ENCODE measurements at places on chromosomes 2 and 18.

- peak; percentile 49 for DNase-seq
These were observed 529.8 kb upstream of the VRK2 start for GRCh38 chr2:57516698-57517340.

GRCh38 chr18:2412996-2413751 lies 158.1 kb downstream of the METTL4 start:
- DNase-seq, result no peak

DNA sequence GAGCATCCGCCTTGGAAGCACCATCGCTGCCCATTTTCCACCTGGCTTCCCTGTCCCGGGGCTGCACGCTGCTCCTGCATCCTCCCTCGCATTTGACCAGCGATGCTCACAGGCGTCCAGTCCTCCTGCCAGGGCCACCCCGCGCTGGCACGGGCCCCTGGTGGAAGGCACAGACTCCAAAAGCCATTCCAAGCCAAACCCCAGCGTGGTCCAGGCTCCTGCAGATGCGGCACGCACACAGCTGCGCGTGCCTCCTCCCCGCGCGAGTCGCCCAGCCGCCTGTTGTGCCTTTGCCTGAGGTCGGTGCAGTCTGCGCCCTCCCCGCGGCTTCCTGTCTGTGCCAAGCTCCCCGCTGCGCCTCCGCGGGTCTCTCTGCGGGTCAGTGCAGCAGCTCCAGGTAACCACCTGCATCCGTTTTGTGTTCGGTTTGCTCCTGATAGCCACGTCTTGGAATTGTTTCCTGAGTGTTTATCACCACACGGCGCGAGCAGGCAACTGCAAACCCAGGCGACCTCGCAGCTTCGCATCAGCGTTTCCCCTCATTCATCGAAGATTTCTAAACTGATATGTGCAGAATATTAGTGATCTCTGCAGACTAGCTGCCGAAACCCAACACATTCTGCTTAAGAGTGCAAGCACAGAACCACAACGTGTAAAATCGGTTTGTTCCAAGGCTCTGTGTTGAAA lies 65.2 kb upstream of the SALL3 start:
- peak; percentile 41 for DNase-seq

GRCh38 chr2:138779406-138779780 lies 797 bp downstream of the NXPH2 start:
- no peak for DNase-seq

- no peak for DNase-seq
These were observed 67.7 kb upstream of the NEDD4L start for GRCh38 chr18:57976230-57976773.

- no peak for DNase-seq
These were observed 53.6 kb downstream of the TMEM178A start for GRCh38 chr2:39719317-39719716.

DNA sequence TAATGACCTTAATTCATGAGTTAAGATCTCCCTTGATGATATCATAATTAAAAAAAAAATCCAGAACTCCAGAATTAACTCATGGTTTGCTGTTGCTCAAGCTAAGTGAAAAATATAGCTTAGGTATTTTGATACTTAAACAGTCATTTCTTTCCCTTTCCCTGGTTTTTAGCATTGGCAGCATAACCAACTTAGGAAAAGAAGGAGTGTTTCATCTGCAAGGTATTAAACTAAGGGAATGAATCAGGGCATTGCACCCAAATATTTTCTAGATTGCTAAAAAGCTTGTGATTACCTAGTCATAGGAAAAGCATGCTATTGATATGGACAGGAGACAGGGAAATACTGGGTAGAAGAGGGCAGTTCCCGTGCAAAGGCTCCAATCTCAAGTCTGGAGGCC lies 207.2 kb downstream of the LRP1B start:
- DNase-seq, result no peak

DNA sequence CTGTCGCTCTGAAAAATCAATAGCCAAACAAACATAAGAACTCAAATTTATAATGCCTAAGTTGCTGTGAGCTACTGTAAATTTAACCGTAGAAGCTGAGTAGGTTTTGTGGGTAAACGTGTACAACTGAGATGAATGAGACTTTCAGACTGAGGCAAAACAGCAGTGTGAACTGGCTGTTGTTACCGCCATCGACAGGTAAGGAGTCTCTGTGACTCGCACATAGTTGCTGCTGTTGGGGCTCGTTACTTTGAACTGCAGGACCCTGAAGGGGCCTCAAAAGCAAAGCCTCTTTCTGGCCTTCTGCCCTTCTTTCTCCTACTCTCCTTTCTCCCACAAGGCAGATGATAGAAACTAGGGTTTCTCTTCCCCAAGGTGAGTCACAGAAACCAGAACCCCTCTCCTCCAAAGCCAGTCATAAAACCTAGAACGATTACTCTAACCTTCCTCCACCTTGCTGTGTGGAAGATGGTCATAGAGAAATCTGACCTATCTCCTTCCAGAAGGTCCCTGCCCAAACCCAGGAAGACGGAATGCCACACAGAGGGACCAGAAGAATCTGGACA lies 101.2 kb downstream of the DLGAP1 start:
- no peak for DNase-seq

DNA sequence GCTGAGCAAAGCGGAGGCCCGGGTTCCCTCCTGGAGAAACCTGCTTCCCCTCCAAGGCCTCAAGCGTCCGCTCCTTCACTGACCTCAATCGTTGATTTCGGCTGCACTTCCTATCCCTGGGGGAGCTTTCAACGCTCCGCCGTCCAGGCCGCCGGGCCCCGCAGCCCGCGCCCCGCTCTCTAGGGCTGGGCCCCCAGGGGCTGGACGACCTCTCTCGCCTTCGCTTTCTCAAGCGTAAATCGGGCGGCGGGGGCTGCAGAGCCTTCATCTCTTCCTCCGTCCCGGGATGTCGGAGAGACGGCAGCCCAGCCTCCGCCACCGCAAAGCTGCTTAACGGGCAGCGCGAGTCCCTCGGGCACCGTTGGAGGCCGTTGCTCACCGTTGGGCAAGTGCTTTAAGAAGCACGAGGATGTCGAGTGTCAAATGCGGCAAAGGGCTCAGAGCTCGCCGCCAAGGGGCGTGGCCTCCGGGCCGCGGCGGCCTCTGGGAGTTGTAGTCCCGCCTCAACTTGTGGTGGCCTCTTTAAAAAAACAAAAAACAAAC lies 8.5 kb downstream of the HES6 start:
- DNase-seq, result peak; percentile 17

GRCh38 chr18:46250084-46250811 lies 146.1 kb downstream of the HAUS1 start:
- DNase-seq, result peak; percentile 80

DNA sequence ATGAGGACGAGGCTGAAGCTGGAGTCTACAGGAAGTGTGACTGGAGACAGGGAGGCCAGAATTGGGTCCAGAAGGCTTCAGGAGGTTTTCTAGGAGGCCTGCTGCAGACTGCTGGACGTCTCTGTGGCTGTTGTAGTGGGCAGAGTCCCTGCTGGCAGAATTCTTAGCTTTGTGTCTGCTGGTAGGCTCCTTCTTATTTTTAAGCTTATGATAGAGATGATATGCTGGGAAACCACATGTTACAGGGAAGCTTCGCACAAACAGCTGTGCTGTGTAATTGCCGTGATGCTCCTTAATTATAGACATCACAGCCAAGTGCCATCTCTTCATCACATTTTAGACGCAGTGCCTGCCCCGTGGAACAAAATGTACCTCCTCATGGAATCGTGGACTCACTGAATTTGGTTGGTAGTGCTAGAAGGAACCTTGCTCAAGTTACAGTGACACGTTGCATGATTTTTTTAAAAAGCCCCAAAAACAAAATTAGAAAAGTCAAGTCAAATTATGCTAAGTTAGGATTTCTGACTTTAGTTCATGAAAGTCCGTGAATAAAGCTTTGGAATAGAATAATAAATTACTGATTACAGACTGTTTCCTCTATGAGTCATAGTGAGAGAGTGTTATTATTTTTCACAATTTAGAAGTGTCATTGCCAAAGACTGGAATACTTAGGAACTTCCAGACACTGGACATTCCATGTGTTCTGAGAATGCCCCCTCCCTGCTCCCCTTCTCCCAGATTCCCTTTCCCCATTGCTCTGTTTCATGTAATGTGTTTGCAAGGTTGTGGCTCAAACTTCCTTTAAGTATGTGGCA lies 144.1 kb downstream of the FHOD3 start:
- DNase-seq, result no peak

DNA sequence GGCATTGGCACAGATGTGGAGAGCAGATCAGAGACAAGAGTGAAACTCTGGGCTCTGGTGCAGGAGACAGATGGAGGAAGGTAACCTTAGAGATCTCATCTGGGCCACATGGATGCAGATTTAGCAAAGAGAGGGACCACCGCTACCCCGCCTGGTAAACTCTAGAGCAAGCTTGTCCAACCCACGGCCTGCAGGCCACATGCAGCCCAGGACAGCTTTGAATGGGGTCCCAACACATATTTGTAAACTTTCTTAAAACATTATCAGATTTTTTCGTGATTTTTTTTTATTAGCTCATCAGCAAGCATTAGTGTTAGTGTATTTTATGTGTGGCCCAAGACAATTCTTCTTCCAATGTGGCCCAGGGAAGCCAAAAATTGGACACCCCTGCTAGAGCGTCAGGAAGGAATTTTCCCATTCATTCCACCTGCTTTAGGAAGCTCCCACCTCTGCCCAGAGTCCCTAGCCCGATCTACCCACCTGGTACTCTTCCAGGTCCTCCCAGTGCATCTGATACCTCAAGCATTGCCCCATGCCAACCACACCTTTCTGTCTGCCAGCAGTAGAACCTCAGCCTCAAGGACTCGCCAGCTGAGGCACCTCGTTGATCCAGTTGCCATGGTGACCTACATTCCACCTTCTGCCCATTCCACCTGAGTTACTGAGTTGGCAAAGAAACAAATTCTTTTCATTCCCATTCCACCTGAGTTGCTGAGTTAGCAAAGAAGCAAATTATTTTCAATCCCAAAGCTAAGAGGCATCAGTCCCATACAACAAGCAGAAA lies at the start of gene CIB4:
CIB4 (minus strand) TSS at position 586 of the 784 bp plus-strand sequence; CDS start at position 534, 52 bp downstream.
- DNase-seq, result no peak

GRCh38 chr2:71583876-71584275 lies 130.5 kb downstream of the DYSF start:
- no peak for DNase-seq

- DNase-seq, result no peak
These were observed 14.8 kb upstream of the REEP1 start for GRCh38 chr2:86352137-86352726.

GRCh38 chr2:84443477-84443876 lies 15.6 kb downstream of the SUCLG1 start:
- DNase-seq, result no peak

DNA sequence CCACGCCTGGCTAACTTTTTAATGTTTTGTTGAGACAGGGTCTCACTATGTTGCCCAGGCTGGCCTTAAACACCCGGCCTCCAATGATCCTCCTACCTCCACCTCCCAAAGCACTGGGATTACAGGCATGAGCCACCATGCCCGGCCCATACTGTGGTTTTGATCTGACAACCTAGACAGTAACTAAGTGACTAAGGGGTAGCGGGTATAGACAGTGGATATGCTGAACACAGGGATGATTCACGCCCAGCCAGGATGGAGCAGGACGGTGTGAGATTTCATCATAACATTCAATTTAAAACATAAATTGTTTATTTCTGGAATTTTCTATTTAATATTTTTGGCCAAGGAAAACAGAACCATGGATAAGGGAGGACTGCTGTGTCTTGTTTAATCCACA lies 36.0 kb upstream of the YPEL5 start:
- no peak for DNase-seq

DNA sequence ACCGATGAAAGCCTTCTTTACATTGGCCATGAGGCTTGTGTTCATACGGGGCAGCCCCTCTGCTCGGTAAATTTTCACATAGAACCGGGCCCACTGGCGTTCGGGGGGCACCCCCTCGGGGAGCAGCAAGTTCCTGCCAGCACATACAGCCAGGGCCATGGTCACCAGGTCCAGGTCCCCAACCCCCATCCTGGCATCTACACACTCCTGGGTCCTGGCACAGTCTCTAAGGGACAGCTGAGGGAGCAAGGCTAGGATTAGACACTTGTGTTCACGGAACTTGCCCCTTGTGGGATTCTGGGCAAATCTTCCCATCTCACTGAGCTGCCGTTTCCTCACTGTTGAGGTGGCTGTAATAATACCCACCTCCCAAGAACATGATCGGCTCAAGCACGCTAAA lies 5.6 kb upstream of the OTOF start:
- no peak for DNase-seq

DNA sequence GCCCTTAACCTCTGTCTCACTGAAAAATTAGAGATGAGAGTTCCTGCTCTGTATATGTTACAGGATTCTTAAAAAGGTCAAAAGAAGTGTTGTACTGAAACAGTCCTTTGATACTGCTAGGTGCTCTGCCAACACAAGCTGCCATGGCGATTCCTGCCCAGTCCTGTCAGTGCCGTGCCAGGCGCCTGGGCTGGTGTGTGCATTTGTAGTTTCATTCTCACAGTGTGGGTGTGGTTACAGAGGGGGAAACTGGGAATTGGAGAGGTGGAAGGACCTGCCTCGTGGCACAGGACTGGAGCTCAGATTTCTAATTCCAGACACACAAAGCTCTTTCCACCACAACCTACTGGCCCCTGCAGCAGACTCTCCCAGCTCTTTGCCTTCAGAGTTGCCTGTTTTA lies 122.3 kb upstream of the RAB6C start:
- DNase-seq, result no peak

DNA sequence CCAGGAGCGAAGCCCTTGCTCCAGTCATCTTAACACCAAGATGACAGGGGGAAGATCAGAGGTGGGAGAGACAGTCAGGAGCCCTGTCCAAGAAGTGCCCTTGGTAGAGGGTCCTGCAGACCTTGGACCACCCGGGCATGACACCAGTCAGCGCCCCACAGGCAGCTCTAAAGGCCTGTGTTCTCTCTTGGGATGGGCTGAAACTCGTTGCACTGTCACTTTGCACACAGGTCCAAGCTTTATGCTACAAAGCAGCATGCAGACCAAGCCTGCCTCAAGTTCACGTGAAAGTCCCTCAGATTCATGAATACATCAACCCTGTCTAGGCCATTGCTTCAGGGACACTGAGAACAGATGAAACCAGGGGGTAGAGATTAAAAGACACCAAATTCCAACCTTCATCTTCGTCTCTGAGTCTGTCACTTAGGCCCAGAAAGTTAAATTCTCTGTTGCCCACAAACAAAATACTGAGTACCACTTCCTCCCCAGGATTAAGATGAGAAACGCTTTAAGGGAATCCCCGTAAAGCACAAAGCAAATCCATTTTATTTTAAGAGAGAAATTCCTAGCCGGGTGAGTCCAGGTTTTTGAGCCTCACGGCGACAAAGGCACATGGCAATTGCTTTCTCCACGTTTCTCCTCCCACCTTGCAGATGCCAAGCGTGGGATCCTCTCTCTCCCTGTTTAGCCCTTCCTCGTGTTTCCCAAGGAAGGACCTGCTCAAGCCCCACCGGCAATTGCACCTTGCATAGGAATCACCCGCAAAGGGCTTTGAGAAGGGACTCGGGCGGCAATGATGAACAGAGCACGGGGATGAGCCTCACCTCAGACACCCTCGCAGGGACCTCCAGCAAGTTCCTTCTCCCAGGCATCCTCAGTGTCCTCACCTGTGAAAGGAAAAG lies 75.0 kb upstream of the ID2 start:
- no peak for DNase-seq

GRCh38 chr2:178269438-178270224 lies 75.3 kb downstream of the OSBPL6 start:
- no peak for DNase-seq

GRCh38 chr2:65128297-65129190 lies 1.4 kb downstream of the RAB1A start:
- DNase-seq, result no peak

- no peak for DNase-seq
These were observed 116.3 kb downstream of the GALNT1 start for GRCh38 chr18:35697869-35698268.

GRCh38 chr2:39411181-39411944 lies 25.7 kb downstream of the MAP4K3 start:
- no peak for DNase-seq

GRCh38 chr2:195342061-195342460 lies 315.0 kb upstream of the SLC39A10 start:
- no peak for DNase-seq

Measured in Jurkat, Clone E6-1 (cell line).